Stimulated activated CD8-positive, alpha-beta memory T cell treated with anti-CD3 and anti-CD28 coated beads, Interleukin-7, amount 100 ng/mL, for 4 hours (primary cell): ENCODE measurements at places on chromosomes 4 and X.

GRCh38 chr4:67684839-67685531 lies 16.0 kb downstream of the UBA6 start:
- DNase-seq = no peak

GRCh38 chr4:47221721-47222120 lies 190.4 kb downstream of the GABRB1 start:
- no peak for DNase-seq

- DNase-seq = no peak
Measured at GRCh38 chr4:105979506-105979905, 84.2 kb downstream of the NPNT start.

- DNase-seq = no peak
Measured at GRCh38 chrX:31423609-31424189, 351.9 kb upstream of the FTHL17 start.

DNA sequence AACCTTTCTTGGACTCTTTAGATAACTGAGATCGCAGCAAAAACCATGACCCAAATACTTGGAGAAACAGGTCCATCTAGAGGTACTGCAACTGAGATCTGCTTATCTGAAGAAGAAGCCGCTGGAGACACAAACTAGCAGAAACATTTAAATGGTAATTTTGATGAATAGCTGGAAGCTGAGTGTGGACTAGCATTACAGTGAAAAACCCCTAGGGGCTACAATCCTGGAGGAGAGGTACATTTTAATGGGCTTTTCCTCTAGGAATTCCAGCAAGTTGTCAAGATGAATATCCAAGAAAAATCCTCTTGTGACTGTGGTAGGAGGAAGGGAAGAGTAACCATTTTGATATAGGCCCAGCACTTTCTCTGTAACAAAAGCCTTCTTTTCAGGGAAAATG lies 592.5 kb upstream of the GRIA3 start:
- no peak for DNase-seq

DNA sequence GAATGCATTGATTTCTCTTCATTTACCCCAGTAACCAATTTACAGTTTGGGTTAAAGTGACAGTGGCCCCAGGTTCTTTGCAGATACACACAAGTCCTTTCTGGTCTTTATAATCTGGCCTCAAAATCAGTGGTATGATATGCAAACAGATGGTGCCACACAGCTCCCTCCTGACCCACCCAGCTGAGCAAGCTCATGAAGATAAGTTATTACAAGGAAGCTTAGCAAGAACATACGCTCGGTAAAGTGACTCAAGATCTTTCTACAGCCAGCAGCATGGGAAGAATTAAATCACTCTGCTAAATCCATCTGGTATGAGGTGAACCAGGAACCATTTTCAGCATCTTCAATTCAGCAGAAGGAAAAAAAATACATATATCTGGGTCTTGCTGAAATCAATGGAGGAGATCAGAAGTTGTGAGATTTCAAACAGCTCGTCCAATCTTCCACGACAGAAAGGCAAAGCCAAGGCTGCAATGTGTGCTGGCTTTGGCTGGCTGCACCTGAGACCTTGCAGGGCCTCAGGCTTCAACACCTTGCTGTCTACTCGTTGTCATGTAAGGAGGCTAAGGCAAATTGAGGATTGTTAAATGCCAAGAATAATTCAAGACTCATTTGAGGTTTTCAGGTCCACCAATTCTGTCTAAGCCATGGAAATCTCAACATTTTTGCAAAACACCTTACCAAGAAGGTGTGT lies 28.2 kb downstream of the SEL1L3 start:
- DNase-seq = no peak
